Stimulated activated CD4-positive, alpha-beta T cell treated with anti-CD3 and anti-CD28 coated beads, Interleukin-1b, Interleukin-23, amount 100 ng/mL, for 24 hours (primary cell): ENCODE measurements at places on chromosomes 3 and 15.

DNA sequence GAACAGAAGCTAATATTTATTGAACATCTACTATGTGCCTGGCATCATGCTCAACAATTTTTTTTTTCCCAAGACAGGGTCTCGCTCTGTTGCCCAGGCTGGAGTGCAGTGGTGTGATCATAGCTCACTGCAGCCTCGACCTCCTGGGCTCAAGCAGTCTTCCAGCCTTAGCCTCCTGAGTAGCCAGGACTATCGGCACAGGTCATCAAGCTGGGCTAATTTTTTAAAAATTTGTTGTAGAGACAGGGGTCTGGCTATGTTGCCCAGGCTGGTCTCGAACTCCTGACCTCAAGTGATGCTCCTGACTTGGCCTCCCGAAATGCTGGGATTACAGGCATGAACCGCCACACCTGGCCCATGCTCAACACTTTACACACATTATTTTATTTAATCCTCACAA lies 35.7 kb upstream of the CILP start:
- DNase-seq = no peak

DNA sequence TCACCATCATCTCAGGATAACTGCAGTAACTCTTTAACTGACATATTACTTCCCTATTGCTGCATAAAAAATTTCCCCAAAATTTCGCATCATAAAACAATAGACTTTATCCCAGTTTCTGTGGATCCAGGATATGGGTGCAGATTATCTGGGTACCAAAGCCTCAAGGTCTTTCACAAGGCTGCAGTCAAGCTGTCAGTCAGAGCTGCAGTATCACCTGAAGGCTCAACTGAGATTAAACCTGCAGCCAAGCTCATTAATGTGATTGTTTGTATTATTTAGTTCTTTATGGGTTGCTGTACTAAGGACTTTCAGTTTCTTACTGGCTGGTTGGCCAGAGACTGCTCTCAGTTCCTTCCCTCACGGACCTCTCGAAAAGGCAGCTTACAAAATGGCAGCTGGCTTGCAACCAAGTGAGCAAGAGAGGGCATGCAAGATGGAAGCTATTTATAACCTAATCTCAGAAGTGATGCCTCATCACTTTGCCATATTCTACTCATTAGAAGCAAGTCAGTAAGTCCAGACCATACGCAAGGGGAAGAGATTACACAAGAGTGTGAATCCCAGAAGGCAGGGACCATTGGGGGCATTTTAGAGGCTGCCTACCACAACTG lies 54.9 kb downstream of the DCUN1D1 start:
- DNase-seq = no peak

- DNase-seq = no peak
Measured at GRCh38 chr3:38334142-38335055, 12.2 kb upstream of the XYLB start.

GRCh38 chr15:60554494-60554893 lies 75.6 kb upstream of the ICE2 start:
- DNase-seq = no peak

GRCh38 chr3:81581966-81582599 lies 179.4 kb downstream of the GBE1 start:
- DNase-seq = no peak

DNA sequence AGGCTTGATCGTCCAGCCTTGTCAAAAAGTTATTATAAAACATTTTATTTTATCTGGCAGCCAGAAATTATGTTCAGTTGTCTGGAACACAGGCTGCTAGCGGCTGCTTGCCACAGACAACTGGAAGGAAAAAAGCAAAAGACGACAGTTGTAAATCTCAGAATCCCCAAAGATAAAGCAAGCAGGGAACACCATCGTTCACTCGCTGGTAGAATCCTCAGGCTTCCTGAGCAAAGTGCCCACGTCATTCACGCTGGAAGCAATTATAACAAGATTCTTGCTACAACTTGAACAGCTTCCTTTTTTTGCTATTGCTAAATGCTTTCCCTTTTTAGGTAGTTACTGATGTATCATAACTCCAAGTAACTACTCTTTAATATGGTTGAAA lies 33.6 kb downstream of the ADAMTS17 start:
- no peak for DNase-seq

DNA sequence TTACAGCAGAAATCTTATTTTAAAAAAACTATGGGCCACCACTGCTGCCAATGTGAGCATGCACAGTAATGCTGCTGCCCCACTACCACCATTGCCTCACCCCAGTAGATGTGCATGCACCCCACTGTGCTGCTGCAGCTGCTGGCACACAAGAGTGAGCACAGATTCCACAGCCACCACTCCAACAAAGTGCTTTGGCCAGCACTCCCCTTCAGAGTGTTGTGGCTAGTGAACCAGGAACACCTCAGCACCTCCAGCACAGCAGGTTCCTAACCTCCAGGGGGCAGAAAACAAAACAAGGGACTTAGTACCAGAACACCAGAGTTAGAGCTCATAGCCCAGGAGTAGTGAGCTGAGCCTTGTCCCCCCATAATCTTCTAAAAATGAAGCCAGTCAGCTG lies 629.6 kb downstream of the PYDC2 start:
- DNase-seq = no peak

GRCh38 chr15:52765785-52766184 lies 24.4 kb downstream of the ONECUT1 start:
- DNase-seq = no peak

GRCh38 chr3:87227104-87227834 lies at the start of gene CHMP2B:
Gene CHMP2B, plus strand, starts transcription at chr3:87227309. Its CDS starts 214 bp downstream, at chr3:87227523.
- peak; percentile 84 for DNase-seq

DNA sequence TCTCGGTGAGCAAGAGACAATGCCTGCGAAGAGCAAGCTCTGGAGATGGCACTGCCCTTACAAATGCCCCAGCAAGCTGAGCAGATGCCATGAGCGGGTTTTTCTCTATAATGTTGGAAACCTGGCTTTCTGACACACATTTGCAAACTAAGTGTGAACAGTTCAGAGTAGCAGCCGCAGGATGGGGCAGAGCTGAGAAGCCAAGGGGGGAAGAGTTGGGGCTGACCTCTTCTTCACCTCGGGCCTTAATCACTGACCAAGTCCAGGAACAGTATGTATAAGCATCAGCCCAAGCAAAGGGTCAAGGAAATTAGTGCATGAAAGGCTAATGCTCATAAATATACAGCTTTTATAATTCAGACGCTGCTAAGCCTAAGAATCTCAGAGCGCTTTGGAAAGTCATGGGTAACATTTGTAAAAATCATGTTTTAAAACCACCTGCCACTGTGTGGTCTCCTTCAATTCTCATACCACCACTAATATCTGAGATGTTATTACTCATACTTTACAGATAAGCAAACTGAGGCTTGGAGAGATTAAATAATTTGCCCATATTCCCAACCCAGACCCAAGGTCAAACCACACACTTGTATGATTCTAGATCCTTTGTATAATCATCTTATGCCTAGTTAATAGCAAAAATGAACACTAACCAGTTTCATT lies 603.4 kb downstream of the FOXP1 start:
- no peak for DNase-seq

- no peak for DNase-seq
Measured at GRCh38 chr3:157089455-157090221, 70.3 kb downstream of the CCNL1 start.

DNA sequence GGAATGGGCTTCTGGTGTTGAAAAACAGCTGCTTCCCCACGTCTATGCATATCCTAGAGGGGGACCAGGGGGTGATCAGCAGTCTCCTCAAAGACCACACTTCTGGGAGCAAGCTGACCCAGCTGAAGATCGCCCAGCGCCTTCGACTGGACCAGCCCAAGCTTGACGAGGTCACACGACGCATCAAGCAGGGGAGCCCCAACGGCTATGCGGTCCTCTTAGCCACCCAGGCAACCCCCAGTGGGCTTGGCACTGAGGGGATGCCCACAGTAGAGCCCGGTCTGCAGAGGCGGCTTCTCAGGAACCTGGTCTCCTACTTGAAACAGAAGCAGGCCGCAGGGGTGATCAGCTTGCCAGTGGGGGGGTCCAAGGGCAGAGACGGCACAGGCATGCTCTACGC lies 2.5 kb downstream of the RBM15B start:
- DNase-seq = no peak

GRCh38 chr3:125143538-125143937 lies 69.0 kb downstream of the SLC12A8 start:
- DNase-seq = no peak

DNA sequence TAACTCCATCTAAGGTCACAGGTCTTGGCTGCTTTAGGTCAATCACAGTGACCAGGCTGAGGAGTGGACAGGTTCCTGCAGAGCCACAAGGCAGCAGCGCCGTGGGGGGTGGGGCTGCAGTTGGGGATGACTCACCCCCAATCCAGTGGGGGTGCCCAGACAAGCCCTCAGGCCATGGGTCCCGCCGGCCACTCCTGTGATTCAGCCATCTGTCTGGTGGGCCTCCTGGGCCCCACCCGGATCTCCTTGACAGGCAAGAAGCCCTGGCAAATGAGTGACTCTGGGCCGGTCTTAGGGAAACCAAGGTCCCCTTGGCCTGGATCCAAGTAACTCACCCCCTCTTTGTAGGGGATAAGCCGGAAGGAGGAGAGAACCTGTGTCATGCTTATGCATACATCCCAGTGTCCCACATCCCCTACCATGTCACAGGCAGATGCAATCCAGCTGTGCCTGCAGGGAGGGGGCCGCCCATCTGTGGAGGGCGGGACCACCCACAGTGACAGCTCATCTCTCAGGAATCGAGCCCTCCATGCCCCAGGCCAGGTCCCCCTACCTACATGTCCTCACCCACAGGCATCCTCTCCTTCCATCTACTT lies 495 bp upstream of the COL7A1 start:
- DNase-seq = no peak

DNA sequence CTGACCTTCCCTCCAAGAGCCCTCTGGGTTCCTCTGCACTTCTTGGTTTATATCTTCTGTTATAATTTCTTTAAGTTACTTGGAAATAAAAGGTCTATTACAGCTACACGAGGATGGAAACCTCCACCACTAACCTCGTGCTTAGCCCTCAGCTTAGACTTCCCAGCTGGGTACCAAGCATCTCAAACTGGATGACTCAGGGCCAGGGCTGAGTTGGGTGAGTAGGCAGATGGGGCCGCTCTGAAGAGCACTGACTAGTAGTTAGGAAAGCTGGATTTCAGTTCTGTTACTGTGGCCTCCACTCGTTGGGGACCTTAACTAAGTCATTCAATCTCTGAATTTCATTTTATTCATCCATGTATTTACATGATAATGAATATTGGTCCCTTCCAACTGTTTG lies 1036.6 kb downstream of the IGSF11 start:
- no peak for DNase-seq

DNA sequence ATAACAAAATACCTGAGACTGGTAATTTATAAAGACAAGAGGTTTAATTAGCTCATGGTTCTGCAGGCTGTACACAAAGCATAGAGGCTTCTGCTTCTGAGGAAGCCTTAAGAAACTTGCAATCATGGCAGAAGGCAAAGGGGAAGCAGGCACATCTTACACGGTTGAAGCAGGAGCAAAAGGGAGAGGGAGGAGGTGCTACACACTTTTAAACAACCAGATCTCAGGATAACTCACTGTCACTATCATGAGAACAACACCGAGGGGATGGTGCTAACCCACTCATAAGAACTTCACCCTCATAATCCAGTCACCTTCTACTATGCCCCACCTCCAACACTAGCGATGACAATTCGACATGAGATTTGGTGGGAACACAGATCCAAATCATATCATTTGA lies 54.4 kb downstream of the ATP8B4 start:
- no peak for DNase-seq

- DNase-seq = no peak
Measured at GRCh38 chr3:132253262-132253878, 63.8 kb upstream of the ACP3 start.

DNA sequence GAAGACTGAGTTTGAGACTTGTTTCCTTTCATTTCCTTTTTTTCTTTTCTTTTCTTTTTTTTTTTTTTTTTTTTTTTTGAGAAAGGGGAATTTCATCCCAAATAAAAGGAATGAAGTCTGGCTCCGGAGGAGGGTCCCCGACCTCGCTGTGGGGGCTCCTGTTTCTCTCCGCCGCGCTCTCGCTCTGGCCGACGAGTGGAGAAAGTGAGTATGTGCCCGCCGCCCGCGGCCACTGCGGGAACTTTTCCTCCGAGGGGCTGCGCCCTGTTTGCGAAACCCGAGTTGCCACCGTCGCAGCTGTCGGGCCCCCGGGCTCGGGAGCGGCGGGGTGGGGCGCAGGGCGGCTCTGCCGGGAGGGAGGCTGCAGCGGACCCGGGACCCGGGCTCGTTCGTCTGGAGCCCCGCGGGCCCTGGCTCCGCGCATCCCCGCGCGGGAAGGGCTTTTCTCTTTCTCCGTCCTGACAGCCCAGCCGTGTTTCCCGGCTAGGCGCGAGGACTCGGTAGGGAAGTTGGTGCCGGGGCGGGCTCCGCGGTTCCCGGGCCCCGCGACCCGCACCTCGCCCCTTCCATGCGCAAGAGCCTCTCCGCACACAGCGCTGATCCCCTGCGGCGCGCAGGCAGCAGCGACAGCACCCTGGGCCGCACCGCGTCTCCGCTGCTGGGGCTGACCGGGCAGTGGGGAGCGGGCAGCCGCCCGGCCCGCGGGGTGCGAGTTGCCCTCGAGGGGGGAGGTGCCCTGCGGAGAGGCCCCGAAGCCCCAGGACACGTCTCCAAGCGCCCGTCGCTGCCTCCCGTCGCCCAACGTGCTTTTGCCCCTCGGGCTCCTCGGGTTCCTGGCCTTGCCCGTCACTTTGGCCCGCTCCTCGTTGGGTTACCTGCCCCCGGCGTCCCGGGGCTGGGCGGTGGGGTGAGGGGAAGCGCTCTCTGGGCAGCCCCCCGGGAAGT lies 1.4 kb downstream of the IGF1R start:
- DNase-seq = no peak

GRCh38 chr3:192921793-192922192 lies 4.1 kb upstream of the MB21D2 start:
- DNase-seq = no peak

GRCh38 chr3:142975316-142975995 lies 12.0 kb upstream of the PAQR9 start:
- no peak for DNase-seq

DNA sequence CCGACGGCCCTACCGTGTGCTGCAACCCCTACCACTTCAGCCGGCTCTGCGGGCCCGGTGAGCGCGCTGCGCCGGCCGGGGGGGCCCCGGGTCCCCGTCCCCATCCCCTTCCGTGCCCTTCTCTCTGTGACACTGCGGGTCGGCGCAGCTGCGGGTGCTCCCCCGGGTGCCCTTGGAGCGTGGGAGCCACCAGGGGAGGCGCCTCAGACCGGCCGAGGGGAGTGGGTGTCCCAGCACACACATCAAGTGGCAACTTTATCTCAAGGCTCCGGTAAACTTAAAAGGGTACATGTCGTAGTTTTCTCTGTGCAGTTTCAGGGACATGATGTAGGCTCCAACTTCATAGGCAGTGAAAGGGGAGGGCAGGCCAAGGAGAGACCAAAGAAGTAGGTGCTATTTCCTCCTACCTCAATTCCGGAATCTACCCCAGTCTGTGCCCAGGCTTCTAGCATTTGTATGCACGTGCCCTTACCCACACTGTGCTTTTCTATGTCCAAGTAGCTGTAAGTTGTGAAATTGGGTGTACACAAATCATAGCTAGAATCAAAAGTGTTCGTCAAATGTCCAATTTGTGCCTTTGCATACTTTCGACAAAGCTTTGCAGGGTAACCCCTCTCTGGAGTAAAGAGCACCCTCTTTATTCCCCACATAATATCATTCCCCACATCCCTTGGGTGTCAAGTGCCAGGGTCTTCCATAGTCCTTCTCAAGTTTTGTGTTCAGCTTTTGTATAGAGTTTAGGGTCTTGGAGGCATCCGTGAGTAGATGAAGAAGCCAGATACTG lies 2.2 kb downstream of the SMAD6 start:
- no peak for DNase-seq
